ENCODE measurements at places on chromosomes 3 and 15.

- DNase-seq = peak; percentile 4
Measured at GRCh38 chr3:103712320-103713008, 1277.6 kb downstream of the ZPLD1 start.

DNA sequence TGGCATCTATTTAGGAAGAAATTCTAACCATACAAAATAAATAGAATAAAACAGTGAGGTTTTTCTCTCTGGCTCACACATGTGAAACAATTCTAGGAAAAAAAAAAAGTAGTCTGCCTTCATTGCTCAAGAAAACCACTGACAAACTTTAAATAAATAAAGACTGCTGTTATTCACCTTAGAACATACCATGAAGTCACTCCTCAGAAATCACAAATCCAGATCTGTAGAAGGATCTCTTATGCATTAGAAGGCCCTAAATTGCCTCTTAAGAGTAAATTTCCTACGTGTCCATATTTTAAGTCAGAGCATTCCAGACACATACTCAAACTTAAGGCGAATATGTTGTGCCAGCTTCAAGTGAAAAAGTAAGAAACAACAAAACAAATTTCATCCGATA lies 217.3 kb downstream of the ZIC4 start:
- no peak for DNase-seq

DNA sequence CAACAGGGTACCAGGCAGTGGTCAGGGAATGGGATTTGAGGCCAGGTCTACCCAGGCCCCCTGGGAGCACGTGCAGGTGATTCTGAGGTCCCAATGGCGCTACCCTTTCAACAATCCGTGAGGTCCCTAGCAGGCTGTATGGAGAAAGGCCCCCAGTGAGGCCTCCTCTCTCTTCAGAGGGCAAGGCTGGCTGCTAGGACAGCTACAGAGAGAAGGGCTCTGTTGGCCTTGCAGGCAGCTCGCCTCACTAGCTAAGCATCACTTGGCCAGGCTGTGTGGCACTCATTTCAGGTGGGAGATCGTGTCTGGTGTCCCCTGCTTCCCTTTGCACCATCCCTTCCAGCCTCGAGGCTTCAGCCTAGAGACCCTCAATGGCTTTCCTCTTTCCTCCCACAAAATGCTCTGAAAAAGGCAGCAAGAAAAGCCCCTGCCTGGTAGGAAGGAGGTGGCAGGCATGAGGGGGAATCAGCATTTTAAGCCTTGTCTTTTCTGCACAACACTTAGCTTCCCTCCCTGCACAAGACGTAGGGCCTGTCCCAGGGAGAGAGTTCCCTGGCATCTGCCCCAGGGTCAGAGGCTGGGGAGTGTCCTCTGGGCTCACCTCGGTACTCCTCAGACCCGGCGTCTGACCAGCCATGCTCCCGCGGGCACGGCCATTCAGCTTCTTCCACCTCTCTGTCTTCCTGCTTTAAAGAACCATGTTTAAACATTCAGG lies 111.8 kb downstream of the ASB7 start:
- no peak for DNase-seq

DNA sequence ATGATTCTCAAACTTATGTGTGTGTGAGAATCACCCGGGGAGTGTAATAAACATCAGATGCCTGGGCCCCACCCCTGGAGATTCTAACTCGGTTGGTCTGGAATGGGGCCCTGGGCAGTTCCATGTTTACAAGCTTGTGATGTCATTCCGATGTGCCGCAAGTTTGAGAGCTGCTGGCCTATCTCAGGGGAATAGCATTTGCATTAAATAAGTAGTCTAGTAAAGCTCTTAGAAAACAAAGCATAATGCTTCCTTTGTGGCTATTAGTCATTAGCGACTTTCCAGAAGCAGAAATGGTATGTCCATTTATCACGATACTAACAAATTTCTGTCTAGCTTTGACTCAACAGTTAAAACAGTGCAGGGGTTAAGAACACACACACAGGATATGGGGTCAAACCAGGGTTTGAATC lies 20.9 kb downstream of the PGBD4 start:
- peak; percentile 21 for DNase-seq

- no peak for DNase-seq
Measured at GRCh38 chr3:127458696-127459604, 131.6 kb downstream of the TPRA1 start.

- DNase-seq = no peak
Measured at GRCh38 chr3:191085091-191085490, 114.0 kb upstream of the OSTN start.

GRCh38 chr3:129277829-129278271 lies 820 bp upstream of the HMCES start:
- no peak for DNase-seq

DNA sequence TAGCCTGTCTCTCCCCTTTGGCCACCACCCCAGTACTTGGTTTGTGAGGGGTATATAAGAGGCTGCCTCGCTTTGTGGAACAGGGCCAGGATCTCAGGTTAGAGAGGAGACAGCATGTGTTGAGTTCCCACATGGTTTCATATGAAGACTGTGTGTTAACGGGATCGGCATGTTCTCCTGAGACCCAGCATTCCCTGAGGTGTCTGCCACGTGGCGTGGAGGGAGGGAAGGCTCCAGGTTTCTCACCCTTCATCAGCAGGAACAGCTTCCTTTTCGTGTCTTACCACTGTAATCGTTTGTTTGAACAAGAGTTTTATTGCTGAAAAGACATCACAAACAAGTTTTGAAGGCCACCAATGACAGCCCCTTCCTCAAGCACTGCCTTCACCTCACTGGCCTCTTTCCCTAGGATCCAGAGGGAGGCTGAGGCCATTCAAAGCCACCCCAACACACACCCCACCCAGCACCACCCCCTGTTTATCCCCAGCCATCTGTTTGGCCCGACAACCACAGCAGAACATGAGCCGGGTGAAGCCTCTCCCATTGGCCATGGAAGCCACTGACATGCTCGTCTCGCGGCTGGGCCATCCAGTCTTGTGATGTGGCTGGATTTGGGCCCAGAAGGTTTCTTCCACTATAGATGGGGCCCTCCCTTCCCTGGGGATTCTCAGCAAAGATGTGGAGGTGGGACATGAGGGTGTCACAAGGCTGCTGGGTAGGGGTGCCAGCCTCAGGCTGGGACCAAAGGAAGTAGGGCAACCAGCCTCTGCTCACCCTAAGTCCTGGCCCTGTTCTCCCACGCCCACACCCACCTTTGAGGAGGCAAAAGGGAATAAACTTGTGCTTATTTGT lies 10.0 kb downstream of the BHLHE40 start:
- no peak for DNase-seq

GRCh38 chr15:67240235-67241131 lies 14.0 kb downstream of the AAGAB start:
- no peak for DNase-seq

- DNase-seq = no peak
Measured at GRCh38 chr3:186162221-186162620, 53.3 kb upstream of the ETV5 start.

GRCh38 chr3:149487598-149488197 lies 13.2 kb downstream of the TM4SF4 start:
- no peak for DNase-seq

Data from fibroblast of skin of left biceps (primary cell).